Renal cortical epithelial cell (primary cell): ENCODE measurements at places on chromosomes 16 and 17. TPM values are rescaled to one million over a fixed set of nuclear protein-coding genes. Genes with fewer than 3 reads are reported as not detected.

The NACA2 gene
- not detected in 2 replicates for total RNA-seq

DNA sequence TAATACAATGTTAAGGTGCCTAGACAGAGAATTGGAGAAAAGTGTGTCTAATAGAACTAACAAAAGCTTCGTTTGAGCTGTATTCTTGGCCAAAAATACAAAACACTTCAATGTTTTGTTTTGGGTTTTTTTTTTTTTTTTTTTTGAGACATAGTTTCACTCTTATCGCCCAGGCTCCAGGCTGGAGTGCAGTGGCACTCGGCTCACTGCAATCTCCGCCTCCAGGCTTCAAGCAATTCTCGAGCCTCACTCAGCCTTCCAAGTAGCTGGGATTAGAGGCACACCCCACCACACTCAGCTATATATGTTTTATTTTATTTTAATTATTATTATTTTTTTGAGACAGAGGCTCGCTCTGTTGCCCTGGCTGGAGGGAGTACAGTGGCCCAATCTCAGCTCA lies 38.3 kb upstream of the CARMIL2 start:
- DNase-seq = no peak

DNA sequence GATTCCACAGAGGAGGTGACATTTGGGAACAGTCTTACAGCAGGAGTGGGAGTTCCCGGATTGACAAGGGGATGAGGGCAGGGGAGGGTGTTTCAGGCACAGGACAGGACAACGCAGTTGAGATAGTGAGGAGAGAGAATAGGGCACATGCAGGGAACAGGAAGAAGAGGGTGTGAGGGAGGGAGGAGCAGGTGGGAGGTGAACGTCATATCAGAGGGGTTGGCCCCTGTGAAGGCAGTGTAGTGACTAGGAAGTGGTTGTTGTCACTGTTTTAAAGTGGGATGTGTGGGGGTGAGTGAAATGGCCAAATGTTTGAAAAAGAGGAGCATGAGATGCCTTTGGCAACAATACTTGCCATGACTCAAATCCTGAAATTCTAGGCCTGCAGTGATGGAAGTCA lies 12.2 kb downstream of the PRKCB start:
- no peak for DNase-seq

- DNase-seq = peak; percentile 95
Measured at GRCh38 chr17:57875290-57876022, 25.6 kb upstream of the MRPS23 start.

The CCDC144A gene
- total RNA-seq = 7.9 TPM in 1 of 2 replicates, not detected in the other

- no peak for DNase-seq
Measured at GRCh38 chr16:2358811-2359210, 18.3 kb upstream of the ABCA3 start.

DNA sequence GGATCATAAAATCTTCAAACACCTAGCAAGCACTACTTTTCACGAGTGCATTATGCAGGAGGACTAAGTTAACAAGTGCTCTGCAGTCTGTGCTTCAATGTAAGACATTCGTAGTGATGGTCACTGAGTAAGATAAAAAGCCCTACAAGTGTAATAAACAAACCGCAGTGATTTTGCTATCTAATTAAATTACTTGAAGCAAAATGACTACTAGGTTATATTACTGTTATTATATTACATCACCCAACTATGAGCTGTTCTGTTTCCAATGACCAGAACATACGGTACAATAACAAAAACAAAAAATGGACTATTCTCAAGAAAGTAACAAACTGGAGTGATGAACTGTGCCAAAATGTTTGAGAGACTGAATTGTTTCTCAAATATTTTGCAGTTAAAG lies 11.2 kb downstream of the KLHL10 start:
- DNase-seq = no peak

The IRF8 gene
- total RNA-seq = 1.0 and 1.9 TPM in 2 replicates

DNA sequence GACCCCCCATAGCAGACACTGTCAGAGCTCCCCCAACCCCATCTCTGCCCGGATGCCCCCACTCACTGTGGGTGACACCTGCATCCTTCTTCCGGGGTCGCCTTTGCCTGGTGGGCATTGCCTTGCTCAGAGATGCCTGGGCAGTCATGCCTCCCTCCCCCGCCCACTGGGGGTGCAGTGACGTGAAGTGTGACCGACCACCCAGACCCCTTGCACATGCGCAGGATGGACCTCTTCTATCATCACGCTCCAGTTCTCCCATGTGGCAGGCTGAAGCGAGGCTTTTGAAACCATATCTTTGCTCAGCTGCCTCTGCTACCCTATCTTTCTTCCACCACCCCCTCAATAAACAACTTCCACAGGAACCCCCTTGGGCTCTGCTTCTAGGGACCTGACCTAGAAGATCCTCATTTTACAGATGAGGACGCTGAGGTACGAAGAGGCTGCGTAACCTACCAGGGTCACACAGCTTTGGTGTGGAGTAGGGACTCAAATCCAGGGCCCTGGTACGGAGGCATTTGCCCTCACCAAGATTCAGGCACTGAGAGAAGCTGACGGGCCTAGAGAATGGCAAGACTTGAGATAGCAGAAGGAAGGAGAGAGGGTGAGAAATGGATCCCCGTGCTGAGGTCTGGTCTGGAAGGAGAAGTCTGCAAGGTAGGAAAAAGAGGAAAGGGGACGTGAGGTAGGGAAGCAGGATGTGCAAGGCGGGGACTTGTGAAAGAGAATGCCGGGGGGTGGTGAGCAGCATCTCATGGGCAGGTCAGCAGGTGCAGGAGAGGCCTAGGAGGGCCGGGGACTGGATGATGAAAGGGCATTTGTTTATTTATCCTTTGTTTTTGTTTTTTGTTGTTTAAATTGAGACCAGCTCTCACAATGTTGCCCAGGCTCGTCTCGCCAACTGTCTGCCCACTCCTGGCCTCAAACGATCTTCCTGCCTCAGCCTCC lies 14.4 kb downstream of the NLRC5 start:
- DNase-seq = no peak

The SLC13A2 gene
- total RNA-seq = not detected in 2 replicates

GRCh38 chr16:74451951-74452758 lies 30.9 kb upstream of the CLEC18B start:
- peak; percentile 82 for DNase-seq

The USP36 gene
- total RNA-seq = 14.8 and 33.5 TPM in 2 replicates
